ENCODE measurements at places on chromosomes 7 and 10.

DNA sequence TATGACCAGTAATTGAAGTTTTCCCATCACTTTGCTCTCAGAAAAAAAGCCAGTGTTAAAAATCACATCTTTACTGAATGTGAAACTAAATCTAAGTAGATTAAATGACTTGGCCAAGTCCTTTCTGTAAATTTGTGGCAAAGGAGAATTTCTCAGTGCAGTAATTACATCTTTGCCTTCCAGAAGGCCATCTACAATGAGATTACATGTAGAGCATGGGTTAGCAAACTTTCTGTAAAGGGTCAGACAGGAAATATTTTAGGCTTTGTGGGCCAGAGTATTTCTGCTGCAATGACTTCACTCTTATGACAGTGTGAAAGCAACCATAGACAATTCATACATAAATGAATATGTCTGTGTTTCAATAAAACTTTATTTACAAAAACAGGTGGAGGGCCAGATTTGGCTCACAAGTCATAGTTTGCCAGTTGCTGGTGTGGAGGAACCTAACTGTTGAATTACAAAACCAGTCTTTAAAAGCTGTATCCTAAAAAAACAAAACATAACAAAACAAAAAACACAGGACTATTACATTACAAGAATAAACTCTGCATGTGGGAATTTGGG is 191.0 kb downstream of the TAX1BP1 start:
- no peak for DNase-seq

DNA sequence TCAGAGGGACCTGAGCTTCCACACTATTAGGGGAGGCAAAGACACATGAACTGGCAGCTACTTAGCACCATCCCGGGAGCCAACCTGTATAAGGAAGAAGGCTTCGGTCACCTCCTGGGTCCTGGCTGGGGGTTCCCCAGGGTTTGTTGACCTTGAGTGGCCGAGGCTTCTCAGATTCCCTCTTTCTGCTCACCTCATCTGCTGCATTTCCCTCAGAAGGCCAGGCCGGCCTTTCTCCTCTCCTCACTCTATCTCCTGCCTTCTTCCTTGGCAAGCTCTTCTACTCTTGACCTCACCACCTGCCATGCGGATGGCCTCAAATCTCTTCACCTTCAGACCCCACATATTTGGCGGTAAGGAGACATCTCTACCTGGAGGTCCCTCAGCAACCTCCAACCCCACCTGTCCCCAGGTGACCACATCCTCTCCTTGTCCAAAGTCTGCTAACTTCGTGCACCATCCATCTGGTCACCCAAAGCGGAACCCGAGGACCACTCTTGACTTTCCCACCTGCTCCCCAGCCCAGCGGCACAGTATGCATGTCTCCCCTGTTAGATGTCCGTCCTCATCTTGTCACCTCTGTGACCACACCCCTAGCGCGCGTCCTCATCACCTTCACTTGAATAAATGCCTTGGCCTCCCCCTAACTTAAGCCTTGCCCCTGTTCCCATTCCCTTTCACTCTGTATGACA is 133.8 kb upstream of the UNC5B start:
- DNase-seq, result no peak

- DNase-seq, result no peak
Observed at GRCh38 chr10:43939389-43939938, 290.8 kb upstream of the ZNF32 start.

DNA sequence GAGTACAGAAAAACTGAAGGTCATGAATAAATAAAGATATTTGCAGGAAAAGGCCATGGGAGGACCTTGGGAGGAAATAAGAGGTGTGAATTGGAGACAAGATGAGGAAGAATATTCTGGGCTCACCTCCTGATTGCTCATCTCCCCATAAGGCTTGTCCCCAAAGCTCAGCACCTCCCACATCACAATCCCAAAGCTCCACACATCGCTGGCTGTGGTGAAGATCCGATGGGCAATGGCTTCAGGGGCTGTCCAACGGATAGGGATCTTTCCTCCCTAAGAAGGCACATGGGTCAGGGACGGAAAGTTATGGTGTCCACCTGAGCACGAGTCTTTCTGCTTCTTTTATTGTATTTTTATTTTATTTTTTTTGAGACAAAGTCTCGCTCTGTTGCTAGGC is 12.9 kb downstream of the ZYX start:
- DNase-seq, result no peak

DNA sequence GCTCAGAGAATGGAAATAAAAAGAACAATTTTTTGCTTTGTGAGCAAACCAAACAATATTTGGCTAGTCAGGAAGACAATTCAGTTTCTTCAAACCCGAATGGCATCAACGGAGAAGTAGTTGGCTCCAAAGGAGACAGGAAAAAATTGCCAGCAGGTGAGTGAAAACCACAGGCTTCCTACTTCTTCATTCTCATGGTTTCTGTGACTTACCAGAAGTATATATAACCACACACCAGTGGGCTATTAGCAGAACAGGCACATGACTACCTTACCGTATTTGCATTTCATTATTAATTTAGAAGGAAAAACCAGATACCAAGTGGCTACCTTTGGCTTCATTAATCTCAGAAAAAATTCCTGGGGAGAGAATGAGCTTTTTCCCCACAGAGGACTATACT is 8.8 kb downstream of the TDRD1 start:
- no peak for DNase-seq

- no peak for DNase-seq
Observed at GRCh38 chr10:14648005-14648765, 126.5 kb downstream of the FAM107B start.

DNA sequence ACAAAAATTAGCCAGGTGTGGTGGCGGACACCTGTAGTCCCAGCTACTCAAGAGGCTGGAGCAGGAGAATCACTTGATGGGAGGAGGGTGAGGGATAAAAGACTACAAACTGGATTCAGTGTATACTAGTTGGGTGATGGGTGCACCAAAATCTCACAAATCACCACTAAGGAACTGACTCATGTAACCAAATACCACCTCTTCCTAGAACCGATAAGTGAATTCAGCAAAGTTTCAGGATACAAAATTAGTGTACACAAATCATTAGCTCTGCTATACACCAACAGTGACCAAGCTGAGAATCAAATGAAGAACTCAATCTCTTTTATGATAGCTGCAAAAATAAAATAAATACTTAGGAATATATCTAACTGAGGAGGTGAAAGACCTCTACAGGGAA is 23.0 kb upstream of the DMBT1 start:
- DNase-seq, result no peak

- DNase-seq, result no peak
Observed at GRCh38 chr7:54705436-54705835, 53.6 kb downstream of the SEC61G start.

GRCh38 chr7:43528576-43529354 is 54.1 kb upstream of the STK17A start:
- no peak for DNase-seq

DNA sequence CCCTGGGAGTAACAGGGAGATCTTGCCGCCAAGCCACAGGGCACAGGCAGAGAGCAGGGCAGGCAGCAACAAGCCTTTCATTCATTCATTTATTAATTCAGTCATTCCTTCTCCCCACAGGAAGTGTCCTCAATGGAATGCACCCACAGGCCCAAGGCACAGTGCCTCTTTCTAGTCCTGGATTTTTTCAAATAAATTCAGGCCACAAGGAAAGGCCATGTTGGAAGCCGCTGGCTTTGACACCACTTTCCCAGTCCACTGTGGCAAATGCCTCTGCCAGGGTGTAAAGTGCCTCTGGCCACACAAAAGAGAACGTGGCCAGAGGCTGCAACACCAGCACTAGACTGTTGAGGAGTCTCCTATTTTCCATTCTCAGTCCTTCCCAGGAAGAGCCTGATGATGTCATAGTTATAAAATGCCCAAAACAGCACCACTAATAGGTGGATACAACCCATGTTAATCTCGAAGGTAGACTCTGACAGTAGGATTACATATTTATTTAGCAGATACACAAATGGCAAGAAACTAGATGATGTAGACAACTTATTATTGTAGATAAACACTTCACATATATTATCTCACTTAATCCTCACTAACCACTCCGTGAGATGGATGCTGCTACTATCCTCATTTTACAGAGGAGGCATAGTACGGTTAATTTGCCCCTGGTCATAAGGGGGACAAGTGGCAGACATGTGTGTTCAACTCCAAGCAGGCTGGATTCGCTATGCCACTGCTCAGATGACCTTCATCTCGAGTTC is 5.5 kb downstream of the JAZF1 start:
- DNase-seq, result no peak

GRCh38 chr10:77648472-77648871 is 10.9 kb upstream of the KCNMA1 start:
- no peak for DNase-seq

- no peak for DNase-seq
Observed at GRCh38 chr10:6348096-6348874, 145.6 kb downstream of the PFKFB3 start.

- no peak for DNase-seq
Observed at GRCh38 chr10:43197834-43198681, 59.8 kb downstream of the CSGALNACT2 start.

DNA sequence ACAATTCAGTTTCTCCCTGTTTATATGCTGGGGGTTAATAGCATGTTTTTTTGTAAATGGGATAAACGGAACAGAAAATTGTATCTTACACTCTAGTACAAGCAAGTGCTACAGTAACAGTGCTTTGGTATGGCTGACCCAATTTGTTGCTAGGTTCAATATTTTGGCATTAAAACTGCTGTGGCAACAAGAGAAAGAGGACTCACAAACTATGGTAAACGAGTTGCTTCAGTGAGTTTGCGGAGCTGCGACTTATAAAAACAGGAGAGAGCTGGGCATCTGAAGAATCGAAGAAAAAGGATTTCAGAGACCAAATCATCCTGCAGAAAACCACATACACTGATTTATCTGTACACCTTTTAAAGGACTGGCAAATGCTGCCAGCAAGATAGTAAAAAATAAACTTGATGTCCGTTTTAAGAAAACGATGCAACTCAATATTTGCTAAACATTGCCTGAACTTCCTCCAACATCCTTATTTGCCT is 2.2 kb downstream of the GLUD1 start:
- DNase-seq, result no peak

- no peak for DNase-seq
Observed at GRCh38 chr7:157564517-157565177, 227.8 kb downstream of the DNAJB6 start.

- no peak for DNase-seq
Observed at GRCh38 chr10:489330-489729, 200.1 kb downstream of the DIP2C start.

DNA sequence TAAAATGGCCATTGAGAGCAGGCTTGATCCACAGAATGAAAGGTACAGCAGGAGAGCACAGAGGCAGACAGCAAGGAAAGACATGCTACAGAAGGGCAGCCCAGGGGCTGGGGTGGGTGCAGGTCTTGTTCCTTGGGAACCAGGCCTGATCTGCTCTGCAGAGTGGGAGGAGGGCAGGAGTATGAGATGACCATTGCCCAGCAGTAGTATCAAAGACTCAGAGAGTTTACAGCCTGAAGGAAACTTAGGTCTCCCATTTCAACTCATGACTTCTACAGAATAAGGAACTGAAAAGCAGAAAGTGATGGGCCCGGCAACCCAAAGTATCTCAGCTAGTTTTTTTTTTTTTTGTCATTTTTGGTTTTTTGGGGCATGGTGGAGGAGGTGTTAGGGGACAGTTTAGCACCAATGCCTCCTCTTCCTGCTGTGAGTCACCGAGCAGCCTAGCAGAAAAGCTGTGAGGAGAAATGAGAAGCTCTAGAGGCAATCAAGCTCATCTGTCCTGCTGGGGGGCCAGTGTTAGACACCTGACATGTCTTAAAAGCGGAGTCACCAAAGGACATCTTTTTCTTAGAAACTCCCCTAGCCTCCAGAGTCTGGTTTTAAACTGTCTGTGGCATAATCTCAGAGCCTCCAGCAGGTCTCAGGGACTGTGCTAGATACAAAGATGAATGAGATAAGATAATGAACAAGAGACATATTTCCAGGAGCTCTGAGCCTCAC is 34.3 kb upstream of the HERPUD2 start:
- DNase-seq, result no peak

DNA sequence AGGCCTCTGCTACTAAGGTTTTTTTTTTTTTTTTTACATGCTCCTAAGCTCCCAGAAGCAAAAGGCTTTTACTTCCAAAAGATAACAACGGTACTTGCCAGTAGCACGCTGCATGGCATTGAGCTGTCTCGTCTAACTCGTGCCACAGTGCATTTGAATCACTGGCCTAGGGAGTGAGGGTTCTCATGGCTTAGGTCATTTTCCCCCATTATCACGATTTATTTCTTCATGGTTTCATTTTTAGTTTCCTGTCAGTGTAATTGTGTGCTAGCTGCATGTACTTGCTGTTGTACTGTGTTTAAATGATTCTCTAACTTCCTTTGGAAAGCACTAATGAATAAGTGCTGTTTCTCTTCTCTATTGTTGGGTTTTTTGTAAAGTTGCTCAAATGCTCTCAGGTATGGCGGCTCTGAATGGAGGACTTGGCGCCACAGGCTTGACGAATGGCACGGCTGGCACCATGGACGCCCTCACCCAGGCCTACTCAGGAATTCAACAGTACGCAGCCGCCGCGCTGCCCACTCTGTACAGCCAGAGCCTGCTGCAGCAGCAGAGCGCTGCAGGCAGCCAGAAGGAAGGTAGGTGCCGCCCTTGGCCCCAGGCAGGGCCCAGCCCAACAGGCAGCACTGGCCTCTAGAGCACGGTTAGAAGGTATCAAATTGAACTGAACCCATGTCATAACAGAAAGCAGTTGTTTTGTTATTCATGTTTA is 290.5 kb downstream of the USP6NL start:
- no peak for DNase-seq

DNA sequence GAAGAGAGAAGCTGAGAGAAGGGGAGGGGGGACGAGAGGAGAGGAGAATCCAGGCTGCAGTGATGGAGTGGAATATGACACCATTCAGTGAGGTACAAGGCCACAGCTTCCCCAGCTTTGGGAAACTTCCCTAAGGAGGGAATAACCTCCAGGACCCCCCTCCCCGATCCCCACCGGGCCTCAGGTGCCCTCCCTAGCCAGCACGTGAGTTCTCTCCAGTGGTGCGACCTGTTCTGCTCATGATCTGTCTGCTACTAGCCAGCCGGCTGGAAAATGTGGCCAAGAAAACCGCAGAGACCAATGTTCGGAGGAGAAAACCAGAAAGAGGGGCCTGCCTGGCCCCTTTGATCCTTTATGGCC is 39.9 kb upstream of the AGK start:
- DNase-seq, result no peak

GRCh38 chr7:6181136-6181535 is 91.3 kb downstream of the CYTH3 start:
- DNase-seq, result no peak

DNA sequence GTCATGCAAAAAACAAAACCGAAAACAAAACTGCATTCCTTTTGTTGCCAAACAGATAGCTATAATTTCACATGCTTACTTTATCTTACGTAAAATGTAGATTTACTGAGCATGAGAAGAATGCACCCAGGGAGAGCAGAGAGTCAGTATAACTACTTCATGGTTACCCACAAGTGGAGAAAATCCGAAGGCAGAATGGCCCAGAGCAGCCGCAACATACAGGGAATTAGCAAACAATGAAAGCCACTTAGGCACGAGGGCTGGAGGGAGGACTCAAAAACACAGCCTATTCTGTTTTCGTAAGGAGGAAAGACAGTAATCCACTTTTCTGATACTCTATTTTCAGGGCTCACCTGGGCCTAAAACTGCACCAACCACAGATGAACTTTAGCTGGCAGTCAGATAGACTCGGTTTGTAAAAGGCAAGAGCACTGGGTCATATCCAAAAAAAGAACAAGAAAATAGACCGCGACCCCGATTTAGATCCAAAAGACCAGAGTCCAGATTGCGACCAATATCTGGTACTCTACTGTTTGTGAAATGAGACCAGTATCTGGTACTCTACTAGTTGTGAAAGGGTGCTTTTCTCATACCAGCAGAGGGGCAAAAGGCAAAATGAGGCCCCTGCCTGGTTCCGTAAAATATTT is 1.3 kb downstream of the ITPRIP start:
- DNase-seq, result no peak
